ENCODE measurements at places on chromosomes 4 and X. TPM values are rescaled to one million over a fixed set of nuclear protein-coding genes. Genes with fewer than 3 reads are reported as not detected.

GRCh38 chr4:170420255-170420693 lies 330.5 kb upstream of the AADAT start:
- DNase-seq: no peak

DNA sequence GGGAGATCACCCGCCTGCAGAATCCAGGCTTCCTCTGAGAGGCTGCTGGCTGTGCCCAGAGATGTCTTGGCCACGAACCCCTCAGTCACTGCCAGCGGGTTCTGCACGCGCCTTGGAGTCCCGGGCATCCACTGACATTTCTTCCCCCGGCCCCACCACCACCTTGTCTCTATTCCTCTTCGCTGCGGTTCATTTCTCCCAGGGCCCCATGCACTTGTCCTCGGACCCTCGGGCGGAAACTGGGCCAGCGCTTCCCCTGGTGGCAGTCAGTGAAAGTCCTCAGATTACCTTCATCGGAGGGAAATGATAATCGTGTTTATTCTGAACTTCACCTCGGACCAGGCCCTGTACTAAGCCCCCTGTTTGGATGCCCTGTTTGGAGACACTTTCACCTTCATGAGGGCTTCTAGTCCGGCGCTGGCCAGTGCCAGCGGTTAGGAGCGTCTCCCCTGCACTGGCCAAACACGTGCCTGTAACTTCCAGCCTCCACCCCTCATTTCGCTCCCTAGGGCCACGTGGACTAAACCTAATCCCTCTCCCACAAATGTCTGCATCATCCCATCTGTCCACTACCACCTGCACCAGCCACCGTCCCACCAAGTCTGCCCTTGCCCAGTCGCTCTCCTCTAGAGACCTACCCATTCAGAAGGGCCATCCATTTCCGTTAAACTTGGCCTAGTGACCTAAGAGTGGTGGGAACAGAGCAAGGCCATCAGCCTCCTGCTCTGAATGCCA lies 82.0 kb downstream of the DCTD start:
- DNase-seq: no peak

DNA sequence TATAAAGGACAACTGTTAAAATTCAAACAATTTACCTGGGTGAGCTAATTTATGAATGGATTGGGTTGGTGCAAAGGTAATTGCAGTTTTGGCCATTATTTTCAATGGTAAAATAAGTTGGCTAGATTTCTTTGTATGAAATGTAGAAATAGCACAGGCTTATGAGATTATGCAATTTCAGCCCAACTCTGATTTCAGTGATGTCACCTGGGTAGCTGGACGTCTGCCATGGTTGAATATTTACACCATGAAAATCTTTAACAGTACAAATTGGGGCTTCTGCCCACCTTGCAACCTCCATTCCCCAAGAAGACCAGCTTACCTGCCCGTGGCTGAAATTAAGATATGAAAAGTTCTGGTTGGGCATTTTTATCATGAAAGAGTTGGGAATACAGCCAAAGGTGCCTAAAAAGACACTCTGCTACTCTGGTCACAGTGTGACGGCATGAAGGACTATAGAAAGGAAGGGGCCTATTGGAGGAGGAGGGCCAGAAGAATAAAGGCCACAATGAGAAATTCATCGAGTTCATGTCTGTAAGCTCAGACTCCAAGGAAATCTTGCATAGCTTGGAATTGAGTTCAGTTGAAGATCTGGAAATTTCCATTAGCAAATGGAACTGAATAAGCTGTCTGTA lies 29.7 kb downstream of the EGF start:
- DNase-seq: no peak

USP11 gene
- 84.0 TPM for total RNA-seq

GRCh38 chr4:176709417-176709816 lies 83.3 kb downstream of the VEGFC start:
- DNase-seq: no peak
